Renal cortical epithelial cell (primary cell): ENCODE measurements at places on chromosomes 3 and 15. TPM values are rescaled to one million over a fixed set of nuclear protein-coding genes. Genes with fewer than 3 reads are reported as not detected.

- no peak for DNase-seq
These were observed 10.3 kb upstream of the ALDH1A3 start for GRCh38 chr15:100869151-100869999.

Gene INKA1
- 0.15 and 0.17 TPM in 2 replicates for total RNA-seq

Gene FAM107A
- 0.60 and 0.87 TPM in 2 replicates for total RNA-seq

DNA sequence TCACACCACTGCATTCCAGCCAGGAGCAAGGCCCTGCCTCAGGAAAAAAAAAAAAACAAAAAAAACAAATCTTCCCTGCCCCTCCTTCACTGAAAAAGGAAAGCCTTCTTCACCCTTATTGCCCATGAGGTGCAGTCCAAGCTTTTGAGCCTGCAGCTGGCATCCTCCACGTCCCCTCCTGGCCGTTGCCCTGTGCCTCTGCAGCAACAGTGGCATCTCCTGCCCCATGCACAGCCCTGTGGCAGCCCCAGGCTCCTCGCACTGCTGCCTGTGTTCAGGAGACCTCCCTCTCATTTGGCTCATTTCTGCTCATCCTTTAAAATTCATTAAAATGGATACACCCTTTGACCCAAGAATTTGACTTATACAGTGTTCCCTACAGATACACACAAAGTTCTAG, 72.7 kb upstream of the PLXNA1 start:
- DNase-seq: no peak

Gene HTR3E
- not detected in 2 replicates for total RNA-seq

Gene NPAP1
- total RNA-seq: under 0.01 TPM in 1 of 2 replicates, not detected in the other

Gene BSN
- total RNA-seq: 0.25 TPM in 1 of 2 replicates, not detected in the other

DNA sequence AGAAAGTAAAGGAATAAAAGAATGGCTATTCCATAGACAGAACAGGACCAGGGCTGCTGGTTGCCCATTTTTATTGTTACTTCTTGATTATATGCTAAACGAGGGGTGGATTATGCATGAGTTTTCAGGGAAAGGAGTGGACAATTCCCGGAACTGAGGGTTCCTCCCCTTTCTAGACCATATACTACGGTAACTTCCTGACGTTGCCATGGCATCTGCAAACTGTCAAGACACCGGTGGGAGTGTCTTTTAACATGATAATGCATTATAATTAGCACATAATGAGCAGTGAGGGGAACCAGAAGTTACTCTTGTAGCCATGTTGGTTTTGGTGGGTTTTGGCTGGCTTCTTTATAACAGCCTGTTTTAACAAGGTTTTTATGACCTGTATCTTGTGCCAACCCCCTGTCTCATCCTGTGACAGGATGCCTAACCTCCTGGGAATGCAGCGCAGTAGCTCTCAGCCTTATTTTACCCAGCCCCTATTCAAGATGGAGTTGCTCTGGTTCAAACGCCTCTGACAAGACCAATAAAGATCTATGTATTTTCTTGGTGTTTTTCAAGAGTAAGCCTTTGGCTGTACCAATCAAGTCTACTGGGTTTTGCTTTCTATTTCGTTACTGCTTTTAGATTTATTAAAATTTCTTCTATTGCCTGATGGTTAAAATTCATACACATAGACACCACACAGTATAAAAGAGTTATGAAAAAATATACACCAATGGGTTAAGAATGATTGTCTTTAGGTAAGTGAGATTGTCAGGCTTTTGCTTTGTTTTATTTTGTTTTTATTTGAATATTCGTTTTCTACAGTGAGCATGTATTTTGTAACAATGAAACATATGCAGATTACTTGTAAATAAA, 37.4 kb upstream of the CTDSPL start:
- no peak for DNase-seq

DNA sequence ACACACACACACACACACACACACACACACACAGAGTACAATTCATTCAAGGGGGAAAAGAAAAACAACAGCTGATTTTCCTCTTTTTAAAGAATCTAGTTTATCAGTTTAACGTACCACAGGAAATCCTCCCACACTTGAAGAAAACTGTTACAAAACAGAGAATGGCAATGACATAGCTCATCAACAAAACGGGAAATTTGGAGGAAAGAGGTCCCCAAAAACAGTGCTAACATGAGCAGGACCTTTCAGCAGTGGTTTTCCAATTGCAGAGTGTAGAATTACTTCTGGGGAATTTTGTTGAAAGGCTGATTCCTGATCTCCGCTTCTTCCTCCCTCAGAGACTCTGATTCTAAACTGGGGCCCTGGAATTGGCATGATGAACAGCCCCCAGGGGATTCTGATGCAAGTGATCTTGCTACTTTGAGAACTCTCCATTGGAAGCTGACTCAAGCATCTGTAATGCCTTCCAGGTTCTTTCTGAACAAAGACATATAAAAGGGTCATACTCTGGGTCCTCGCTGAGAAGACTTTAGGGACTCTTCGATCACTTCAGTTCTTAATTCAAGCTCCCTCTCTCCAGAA, 442.6 kb upstream of the PROK2 start:
- no peak for DNase-seq

Gene CFAP92
- 0.15 TPM in 1 of 2 replicates, not detected in the other for total RNA-seq

DNA sequence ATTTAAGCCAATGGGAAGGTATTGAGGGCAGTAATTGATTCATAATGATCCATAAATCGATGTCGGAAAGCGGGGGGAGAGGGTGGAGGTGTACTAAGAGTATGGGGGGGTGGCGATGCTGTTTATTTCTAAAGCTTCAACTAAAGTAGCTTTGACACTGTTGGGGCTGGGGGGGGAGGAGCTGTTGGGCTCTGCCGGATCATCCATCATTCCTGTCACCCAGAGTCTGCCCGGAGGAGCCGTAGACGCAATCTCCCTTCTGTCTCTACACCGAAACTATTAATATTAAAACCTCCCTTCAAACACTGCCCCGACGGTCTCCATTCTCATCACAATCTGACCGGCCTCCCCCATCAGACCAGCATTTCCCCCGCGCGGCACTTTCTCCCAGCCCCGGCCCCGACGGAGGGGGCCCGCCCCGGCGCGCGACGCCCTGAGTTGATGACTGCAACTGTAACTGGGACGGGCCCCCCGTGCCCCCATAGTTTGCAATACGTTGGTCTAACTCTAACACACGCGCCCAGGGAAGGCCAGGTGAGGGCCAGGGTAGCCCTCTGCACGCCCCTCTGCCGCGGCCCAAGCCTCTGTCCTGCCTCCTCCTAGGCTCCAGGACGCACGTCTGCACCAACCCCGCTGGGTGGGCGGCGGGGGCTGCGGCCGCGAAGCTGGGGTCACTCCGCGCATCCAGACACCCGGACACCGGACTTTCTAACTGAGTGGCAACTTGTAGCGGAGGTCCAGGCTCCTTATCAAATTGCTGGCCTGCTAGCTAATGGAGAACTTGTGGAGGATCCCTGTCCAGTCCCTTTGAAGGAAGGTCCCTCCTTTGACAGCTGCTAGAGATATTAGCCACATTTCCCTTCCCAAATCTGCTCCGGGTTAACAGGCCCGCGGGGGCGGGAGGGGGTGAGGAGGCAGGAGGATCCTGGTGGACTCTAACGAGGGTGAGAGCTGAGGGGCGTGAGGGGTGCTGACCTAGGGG, 212.0 kb downstream of the MEIS2 start:
- DNase-seq: no peak

Gene KLHDC8B
- total RNA-seq: 20.1 and 26.6 TPM in 2 replicates

- no peak for DNase-seq
These were observed 23.1 kb downstream of the B3GALNT1 start for GRCh38 chr3:161082063-161082462.
